ENCODE measurements at places on chromosomes 3 and 15.

DNA sequence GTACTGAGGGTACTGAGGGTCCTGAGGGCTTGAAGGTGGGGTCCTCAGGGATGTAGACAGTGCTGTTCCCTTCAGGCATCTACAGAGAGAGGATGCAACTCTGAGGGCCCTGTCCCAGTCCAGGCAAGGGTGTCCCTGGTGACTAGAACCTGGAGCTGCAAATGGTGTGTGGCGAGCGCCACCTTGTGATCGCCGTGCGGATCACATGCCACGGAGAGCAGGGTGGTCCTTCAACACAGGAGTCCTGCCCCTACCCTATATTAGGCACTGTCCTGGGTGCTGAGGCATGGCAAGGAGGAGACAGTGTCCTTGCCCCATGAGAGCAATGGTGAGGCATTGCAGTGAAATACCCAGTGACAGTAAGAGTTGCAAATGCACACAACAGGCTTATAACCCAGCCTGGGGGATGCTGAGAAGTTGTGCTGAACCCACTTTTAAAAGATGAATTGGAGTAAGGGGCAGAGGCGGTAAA lies 23.6 kb downstream of the RHCG start:
- peak; percentile 78 for ATAC-seq

DNA sequence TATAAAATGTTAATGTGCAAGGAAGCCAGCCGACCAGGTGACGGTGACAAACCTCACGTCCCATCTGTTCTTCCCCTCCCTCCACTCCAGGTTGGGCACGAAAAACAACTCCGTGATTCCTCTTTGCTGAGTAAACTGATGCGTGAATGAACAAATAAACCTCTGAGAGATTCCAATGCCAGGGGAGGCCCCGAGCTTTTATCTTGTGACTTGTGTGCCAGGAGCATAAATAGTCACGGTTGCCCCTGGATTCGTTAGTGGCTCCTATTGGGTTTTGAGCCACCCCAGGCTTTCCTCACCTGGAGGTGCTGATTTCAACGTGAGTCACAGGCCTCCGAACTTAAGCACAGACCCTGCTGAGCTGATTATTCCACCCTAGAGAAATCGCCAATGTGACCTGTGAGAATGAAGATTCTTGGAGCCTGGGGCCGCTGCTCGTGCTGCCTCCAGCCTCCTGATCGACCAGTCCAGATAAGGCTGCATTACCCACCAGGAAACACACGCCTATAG lies 119.2 kb downstream of the SHQ1 start:
- ATAC-seq, result no peak

GRCh38 chr3:60220768-60221167 lies 1030.5 kb downstream of the FHIT start:
- ATAC-seq, result no peak

GRCh38 chr3:4938281-4938982 lies 40.8 kb upstream of the BHLHE40 start:
- no peak for ATAC-seq

DNA sequence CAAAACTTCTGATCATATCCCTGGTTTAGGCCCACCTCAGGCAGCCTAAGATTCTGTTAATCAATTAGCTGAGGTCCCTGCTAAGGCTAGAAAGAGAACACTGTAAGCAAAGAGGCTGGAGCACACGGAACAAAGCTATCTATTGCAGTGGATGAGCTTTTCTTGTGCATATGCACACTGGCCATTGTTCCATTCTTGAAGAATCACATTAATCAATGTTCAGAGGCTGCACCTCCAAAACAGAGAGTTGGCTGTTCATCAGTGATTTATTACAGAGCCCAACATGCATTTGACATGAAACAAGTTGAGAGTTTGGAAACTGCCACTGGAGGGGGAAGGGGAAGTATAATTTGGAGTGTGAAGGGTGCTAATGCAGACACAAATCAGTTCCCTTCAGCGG lies 873.0 kb downstream of the ROBO1 start:
- ATAC-seq, result no peak

- ATAC-seq, result no peak
Measured at GRCh38 chr3:139974809-139975425, 39.9 kb downstream of the CLSTN2 start.

DNA sequence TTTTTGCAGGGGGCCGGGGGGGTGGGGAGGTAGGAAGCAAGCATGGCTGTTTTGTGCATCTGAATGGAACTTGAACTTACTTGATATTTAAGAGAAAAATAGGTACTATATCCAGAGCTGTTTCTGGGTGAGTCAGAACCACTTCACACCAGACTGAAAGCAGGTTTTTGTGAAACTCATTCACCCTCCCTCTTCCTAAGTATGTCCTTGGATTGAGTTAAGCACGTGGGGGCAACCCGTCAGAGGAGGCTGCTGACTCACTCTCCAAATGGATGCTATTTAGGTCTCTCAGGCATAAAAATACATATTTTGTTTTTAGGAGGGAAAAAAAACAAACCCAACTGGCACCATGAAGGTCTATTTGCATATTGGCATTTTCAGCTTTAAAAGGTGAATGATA lies 270.3 kb downstream of the RYR3 start:
- ATAC-seq, result no peak

- ATAC-seq, result no peak
Measured at GRCh38 chr3:43378066-43378935, 92.0 kb downstream of the SNRK start.

- no peak for ATAC-seq
Measured at GRCh38 chr15:41133454-41133853, 17.4 kb upstream of the INO80 start.

- ATAC-seq, result no peak
Measured at GRCh38 chr15:67826717-67827561, 1.6 kb downstream of the SKOR1 start.

- peak; percentile 96 for ATAC-seq
Measured at GRCh38 chr3:193865339-193865738, 270.6 kb upstream of the HES1 start.

DNA sequence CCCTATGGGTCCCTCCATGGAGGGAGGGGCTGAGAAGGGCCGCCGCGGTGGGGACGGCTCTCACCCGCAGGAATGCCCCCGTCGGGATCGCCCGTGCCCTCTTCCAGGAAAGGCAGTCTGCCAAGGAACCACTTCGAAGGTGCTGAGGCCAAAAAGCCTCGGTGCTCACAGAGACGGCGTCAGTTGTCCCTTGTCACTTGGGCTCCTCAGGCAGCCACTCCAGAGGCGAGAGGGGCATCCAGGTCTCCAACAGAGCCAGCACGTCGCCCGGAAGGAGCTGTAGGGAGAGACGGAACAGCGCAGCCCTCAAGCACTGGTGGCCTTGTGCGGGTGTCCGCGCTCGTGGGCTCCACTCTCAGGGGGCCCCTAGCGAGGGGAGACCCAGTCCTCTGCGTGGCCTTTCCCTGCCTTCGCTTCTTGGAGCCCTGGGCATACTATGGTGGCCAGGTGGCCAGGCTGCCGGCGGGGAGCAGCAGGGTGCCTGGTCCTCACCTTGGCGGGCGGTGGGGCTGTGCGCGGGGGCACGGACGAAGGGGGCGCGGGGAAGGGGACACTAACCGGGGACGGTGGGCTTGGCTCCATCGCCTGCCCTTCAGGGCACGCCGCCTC lies 994 bp downstream of the MESP1 start:
- peak; percentile 21 for ATAC-seq

DNA sequence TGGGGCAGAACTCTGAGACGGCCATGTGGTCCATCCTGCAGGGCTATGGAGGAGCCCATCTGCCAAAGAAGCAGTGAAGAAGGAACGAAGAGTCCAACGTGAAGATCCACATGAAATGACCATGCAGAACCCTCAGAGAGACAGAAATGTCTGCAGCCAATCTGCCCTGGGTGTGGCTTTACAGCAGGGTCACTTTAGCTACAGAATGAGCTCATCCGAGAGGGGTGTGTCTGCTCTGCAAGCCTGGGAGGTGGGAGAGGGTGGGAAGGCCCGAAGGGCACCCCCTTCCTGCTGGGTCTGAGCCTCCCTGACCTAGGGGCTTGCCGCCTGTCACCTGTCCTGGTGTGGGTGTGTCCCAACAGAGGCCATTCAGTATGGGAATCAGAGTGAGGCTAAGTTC lies 176.3 kb downstream of the ATP10A start:
- no peak for ATAC-seq

DNA sequence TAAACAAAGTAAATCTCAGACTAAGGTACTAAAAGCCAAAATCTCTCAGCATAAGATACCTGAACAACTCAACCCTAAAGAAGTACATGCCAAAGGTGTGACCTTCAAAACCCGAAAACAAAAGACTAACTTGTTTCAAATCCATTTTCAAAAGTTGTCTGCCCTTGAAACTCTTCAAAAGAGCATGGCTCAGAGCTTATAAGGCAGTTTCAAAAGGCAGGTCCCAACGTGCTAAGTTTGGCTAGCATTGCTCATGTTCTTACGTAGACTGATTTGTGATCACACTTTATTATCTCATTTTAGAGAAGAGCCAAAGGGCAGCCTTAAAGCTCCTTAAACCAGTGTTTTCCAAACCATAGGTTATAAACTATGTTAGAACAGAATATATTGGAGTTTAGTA lies 112.2 kb downstream of the FEZF2 start:
- no peak for ATAC-seq

- ATAC-seq, result peak; percentile 87
Measured at GRCh38 chr15:77181305-77182074, 110.6 kb upstream of the TSPAN3 start.

GRCh38 chr3:138210528-138210927 lies 23.4 kb downstream of the ARMC8 start:
- ATAC-seq, result no peak

DNA sequence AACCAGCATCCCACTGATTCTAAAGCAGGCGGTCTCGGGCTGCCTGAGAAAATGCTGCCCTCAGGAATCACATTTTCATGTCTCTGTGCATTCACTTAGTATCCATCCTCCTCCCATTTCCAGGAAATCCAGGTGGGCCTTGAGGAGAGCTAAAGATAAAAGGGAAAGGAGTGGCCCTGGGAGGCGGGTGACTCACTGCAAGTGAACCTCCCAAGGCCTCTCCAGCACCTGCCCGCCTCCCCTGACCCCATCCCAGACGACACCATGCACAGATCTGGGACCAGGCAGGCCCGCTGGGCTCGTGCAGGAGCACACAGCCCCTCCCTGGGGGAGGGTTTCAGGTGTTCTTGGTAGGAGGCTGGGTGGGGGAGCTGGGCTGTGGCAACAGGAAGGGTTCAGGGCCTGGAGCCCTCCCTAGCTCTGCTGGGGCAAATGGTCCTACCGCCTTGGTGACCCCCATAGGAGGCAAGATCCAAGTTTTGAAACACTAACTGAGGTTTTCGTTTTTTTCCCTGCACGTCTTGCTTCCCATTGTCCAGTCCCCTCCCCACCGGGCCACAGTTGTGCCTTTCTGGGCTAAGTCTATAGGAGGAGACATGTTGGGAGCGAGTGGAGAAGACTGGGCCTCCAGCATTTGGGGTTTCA lies 22.2 kb downstream of the MELTF start:
- ATAC-seq, result no peak

DNA sequence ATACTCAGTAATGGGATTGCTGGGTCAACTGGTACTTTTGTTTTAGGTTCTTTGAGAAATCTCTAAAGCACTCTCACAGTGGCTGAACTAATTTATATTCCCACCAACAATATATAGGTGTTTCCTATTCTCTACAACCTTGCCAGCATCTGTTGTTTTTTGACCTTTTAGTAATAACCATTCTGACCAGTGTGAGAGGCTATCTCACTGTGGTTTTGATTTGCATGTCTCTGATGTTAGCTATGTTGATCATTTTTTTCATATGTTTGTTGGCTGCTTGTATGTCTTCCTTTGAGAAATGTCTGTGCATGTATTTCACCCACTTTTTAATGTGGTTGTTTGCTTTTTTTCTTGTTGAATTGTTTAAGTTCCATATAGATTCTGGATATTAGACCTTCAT lies 98.2 kb upstream of the DCBLD2 start:
- no peak for ATAC-seq

DNA sequence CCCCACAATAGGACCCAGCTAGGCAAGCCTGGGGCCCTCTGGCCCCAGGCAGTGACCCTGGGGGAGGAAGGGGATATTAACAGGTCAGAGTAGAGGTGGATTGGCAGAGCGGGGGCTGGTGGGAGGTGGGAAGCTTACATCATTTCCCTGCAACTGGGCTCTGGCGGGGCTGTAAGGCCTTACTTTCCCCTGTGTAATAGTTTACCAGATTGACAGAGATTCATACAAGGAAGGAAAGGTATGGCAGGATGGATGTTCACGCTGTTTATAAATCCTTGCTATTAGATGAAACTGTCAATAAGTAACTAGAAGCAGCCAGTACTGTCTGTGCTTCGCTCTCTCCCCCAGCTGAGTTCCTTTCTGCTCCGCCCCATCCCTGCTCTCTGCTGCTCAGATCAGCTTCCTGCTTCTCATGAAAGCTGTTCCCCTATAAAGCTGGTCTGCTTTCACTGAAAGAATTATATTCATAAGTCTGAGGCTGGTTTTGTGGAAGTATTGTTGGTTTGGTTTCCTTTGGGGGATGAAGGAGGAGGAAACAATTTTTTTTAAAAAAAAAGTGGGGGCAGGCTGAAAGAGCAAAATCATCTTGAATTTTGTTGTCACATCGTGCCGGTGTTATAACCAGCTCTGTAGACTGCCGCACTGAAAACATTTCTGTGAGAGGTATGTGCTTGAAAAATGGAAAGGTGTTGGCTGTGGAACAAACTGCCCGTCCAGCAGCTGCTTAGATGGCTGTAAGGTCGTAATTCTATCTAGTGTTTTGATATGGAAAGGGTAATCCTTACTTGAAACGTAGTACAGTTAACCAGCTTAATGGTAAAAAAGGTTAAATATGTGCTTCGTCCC lies 76.4 kb downstream of the BBX start:
- peak; percentile 94 for ATAC-seq

- no peak for ATAC-seq
Measured at GRCh38 chr3:127758013-127758412, 64.3 kb downstream of the MGLL start.

DNA sequence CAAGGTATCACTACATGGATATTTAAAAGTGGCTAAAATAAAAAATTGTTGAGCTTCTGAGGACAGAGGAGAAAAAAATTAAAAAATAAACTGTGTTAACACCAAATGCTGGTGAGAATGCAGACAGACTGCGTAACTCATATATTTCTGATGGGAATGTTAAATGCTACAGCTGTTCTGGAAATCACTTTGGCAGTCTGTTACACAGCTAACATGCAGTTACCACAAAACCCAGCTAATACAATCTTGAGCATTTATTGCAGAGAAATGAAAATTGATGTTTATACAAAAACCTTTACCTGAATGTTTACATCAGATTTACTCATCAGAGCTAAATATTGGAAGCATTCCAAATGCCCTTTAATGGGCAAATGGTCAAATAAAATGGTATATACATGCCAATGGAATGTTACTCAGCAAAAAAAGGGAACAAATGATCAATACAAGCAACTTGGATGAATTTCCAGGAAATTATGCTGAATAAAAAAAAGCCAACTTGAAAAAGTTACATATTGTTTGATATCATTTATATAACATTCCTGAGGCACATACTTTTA lies 24.6 kb downstream of the MNS1 start:
- ATAC-seq, result no peak

Data from stimulated activated memory B cell treated with anti-CD40 and anti-IgM and Interleukin-4, amounts not matched to agents 10 μg/mL and 1 μg/mL and 100 μg/mL, for 72 hours (primary cell).